ENCODE measurements at places on chromosomes 3 and 15. TPM values are rescaled to one million over a fixed set of nuclear protein-coding genes. Genes with fewer than 3 reads are reported as not detected.
A peak's percentile ranks its signal among the peaks of the same experiment; 100 is the strongest.

The CCK gene
- total RNA-seq, result not detected

The IGSF10 gene
- total RNA-seq, result 1.7 TPM

The DUOXA2 gene
- total RNA-seq, result 0.32 TPM

The CPN2 gene
- not detected for total RNA-seq

The NR2E3 gene
- total RNA-seq, result not detected

The GOLGA8S gene
- total RNA-seq, result not detected

The ALG3 gene
- 167 TPM for total RNA-seq

The SEMA3G gene
- total RNA-seq, result 163 TPM

DNA sequence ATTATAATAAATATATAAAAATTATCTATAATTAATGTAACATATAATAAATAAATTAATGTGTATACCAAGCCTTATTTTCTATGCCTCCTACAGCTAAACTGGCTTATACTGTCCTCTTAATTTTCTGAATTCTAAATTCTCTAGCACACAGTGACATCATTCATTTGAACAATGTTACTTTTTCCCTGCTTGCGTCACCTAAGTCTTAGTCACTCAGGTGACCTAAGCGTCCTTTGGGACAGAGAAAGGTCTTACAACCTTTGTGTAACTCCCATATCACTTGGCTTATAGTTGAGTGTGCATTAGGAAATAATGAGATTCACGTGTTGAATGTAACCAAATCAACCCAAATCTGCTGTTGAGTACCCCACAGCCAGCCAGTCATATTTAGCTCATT lies 48.5 kb upstream of the KCNMB2 start:
- no peaks in the 10 kb centered on the region for H3K36me3 ChIP-seq
- H3K27ac ChIP-seq, result no peak overlapping the region
- H3K27me3 ChIP-seq, result no peaks in the 10 kb centered on the region
- no peak overlapping the region for H3K4me3 ChIP-seq
- no peaks in the 10 kb centered on the region for H3K4me1 ChIP-seq
- DNase-seq, result no peak

GRCh38 chr3:134993011-134993410 lies 198.0 kb downstream of the EPHB1 start:
- no peak overlapping the region for H3K4me3 ChIP-seq
- H3K27ac ChIP-seq, result no peak overlapping the region
- H3K4me1 ChIP-seq, result no peaks in the 10 kb centered on the region
- DNase-seq, result no peak
- H3K27me3 ChIP-seq, result no peaks in the 10 kb centered on the region

GRCh38 chr15:88897456-88898194 lies 2.3 kb upstream of the HAPLN3 start:
- H3K27me3 ChIP-seq, result no peaks in the 10 kb centered on the region
- H3K4me1 ChIP-seq, result peaks cover 3% of the 10 kb centered on the region
- no peak overlapping the region for H3K4me3 ChIP-seq
- peak; percentile 68 for DNase-seq
- peak overlapping the region; percentile 81 for H3K27ac ChIP-seq
- peaks cover 43% of the 10 kb centered on the region for H3K36me3 ChIP-seq

DNA sequence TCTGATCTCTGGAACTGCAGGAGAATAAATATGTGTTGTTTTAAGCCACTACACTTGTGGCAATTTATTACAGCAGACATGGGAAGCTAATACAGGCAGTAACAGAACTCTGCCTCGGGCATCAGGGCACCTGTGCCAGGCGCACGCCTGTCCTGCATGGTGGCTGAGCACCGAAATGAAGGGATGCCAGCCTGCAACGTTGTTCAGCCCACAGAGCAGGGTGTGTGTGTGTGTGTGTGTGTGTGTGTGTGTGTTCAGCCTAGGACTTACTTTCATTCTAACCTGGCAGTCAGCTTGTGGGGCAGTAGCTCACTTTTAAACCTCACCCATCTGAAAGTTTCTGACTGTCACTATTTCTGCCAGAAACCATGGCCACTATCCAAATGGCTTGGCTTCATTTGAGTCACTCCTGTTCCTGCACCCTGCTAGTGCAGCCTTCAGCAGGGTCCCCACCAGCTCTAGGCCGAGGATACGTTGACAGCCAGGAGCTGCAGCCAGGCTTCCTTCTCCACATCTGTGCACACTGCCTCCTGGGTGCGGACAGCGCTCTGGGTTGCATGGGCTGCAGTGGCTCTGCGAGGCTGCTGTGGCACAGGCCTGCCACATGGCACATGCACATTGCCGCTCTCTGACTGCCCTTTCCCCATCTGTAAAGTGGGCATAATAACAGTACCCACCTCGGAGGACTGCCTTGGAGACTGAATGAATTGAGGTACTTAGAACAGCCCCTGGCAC lies 4.5 kb downstream of the UROC1 start:
- no peaks in the 10 kb centered on the region for H3K36me3 ChIP-seq
- H3K4me3 ChIP-seq, result no peak overlapping the region
- H3K4me1 ChIP-seq, result no peaks in the 10 kb centered on the region
- no peak for DNase-seq
- H3K27me3 ChIP-seq, result no peaks in the 10 kb centered on the region

DNA sequence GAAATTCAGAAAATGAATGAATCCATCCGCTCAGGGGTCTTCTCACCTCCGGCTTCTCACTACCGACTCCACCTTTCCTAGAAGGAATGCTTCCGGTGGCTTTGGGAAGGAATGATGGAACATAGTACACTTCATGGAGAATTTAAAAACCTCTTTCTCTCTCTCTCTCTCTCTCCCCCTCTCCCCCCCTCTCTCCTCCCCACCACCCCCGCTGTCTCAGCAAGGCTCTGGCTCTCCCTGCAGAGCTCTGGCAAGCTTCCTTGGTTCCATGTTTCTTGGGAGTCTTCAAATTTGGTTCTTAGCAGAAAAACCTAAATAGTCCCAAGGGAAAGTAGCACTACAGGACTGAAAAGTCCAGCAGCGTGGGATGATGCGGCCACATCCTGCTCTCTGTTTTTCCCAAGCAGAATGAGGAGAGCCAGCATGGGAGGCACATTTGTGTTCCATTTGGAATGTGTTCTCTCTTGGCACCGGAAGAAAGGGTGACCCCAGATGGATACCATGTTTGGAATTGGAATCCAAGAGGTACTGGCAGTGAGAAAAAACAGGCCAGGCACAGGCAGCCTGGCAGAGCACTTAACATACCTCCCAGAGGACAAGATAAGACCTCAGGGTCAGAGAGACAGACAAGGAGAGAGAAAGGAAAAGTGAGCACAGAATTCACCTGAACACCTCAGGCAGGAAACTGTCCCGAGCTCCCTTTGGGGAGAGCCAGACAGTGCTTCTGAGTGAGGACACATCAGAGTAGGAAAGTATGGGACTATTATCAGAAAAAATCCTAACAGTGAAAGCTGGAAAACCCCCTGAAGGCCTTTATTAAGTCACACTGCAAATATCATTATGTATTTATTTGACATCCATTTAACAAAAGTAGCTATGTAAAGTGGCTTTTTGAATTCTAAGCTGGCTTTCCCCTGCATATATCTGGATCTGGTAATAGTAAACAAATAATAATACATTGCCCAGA lies at the start of gene POPDC2:
Gene POPDC2, minus strand, starts transcription at position 116 of the 967 bp plus-strand sequence. CDS start 166 bp downstream, outside the sequence.
- no peaks in the 10 kb centered on the region for H3K36me3 ChIP-seq
- no peak within 1 kb of the TSS for H3K4me3 ChIP-seq
- H3K27me3 ChIP-seq, result no peaks in the 10 kb centered on the region
- H3K4me1 ChIP-seq, result peaks cover 3% of the 10 kb centered on the region
- H3K27ac ChIP-seq, result peak within 1 kb of the TSS; percentile 68
- DNase-seq, result no peak

DNA sequence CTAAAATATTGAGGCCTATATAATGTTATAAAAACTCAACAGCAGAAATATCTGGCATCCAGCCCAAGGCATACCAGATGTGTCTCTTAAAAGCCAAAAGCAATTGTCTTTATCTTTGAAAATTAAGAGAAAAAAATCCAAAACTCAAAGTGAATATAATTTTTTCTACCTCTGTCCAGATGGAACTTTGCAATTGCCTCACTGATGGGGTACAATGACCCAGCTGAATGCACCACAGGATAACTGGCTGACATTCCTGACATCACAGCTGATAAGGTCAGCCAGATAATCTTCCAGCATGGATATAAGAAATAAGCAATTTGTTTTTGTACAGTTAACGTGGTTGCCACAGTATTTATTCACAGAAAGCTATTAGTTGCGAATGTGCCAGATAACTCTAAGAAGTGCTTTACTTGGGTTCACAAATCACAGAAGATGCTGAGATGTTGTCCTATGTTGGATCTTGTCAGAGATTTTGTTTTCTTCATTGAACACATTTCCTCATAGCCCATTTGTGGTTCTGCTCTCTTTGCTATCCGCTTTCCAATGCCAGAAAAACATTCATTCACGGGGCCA lies 566.9 kb upstream of the CCDC54 start:
- H3K36me3 ChIP-seq, result no peaks in the 10 kb centered on the region
- H3K27ac ChIP-seq, result no peak overlapping the region
- H3K4me1 ChIP-seq, result no peaks in the 10 kb centered on the region
- H3K4me3 ChIP-seq, result no peak overlapping the region
- H3K27me3 ChIP-seq, result no peaks in the 10 kb centered on the region

- H3K36me3 ChIP-seq, result no peaks in the 10 kb centered on the region
- peak overlapping the region; percentile 73 for H3K27ac ChIP-seq
Observed at GRCh38 chr3:141094790-141095545, 43.8 kb downstream of the SPSB4 start.

- no peaks in the 10 kb centered on the region for H3K27me3 ChIP-seq
- H3K27ac ChIP-seq, result no peak overlapping the region
- no peaks in the 10 kb centered on the region for H3K36me3 ChIP-seq
- H3K4me1 ChIP-seq, result peaks cover 17% of the 10 kb centered on the region
- H3K4me3 ChIP-seq, result no peak overlapping the region
Observed at GRCh38 chr15:68209735-68210408, 4.7 kb upstream of the CALML4 start.

- no peaks in the 10 kb centered on the region for H3K36me3 ChIP-seq
- H3K27ac ChIP-seq, result no peak overlapping the region
- no peaks in the 10 kb centered on the region for H3K4me1 ChIP-seq
- DNase-seq, result no peak
- H3K27me3 ChIP-seq, result no peaks in the 10 kb centered on the region
Observed at GRCh38 chr3:154089421-154090420, 31.5 kb upstream of the ARHGEF26 start.

GRCh38 chr15:27062951-27063350 lies 92.0 kb downstream of the GABRG3 start:
- no peaks in the 10 kb centered on the region for H3K4me1 ChIP-seq
- no peaks in the 10 kb centered on the region for H3K27me3 ChIP-seq
- H3K4me3 ChIP-seq, result no peak overlapping the region
- no peak overlapping the region for H3K27ac ChIP-seq

DNA sequence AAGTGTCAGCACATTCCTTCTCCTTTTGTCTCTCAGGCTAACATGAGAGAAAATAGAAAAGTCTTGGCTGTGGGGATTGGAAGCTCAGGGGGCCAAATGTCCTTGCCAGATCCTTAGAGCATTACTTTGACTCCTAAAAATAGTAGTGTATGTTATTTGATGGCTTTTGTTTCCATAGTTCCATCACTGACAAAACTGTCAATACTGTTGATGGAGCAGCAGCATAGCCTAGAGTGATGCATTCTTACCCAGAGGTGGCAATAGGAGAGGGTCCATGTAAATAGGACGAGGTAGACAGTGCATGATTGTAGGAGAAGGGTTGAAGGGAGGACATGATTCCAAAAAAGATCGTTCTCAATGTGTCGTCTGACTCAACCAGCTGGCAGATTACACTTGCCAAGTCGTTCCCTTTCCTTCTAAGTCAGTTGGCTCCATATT lies 282.7 kb upstream of the TPRG1 start:
- H3K36me3 ChIP-seq, result peaks cover 7% of the 10 kb centered on the region
- DNase-seq, result peak; percentile 74
- H3K27ac ChIP-seq, result peak overlapping the region; percentile 77
- no peaks in the 10 kb centered on the region for H3K27me3 ChIP-seq
- H3K4me3 ChIP-seq, result no peak overlapping the region

DNA sequence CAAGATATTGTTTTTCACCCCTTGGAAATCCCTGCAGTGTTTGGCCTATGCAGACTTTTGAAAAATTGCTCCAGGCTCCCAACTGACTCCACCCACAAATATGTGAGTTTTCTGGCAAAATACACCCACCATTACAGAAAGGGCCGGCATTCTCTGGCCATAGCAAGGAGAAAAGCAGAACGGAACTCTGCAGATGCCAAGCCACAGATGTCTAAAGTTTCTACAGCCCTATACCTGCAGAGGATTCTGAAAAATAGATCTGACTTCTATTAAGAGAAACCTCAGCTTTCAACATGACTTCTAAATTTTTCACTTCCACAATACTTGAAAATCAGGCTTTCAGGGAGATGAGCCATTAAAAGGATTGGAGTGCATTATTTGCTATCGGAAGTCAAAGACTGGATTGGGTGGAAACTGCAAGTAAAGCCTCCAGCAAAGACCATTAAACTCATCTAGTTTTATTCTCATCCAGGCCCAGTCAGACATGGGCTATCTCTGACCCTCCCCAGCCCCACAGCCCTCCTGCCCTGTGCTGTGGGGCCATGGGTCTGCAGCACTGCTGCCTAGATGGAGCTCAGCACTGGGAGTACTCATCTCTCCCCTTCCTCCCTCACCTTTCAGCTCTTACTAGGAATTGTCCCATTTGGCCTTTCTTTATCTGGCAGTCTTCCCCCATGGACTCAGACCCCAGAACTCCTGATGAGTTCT lies 243.1 kb upstream of the GOLGA6L4 start:
- DNase-seq, result no peak
- H3K4me3 ChIP-seq, result no peak overlapping the region
- H3K36me3 ChIP-seq, result no peaks in the 10 kb centered on the region
- no peaks in the 10 kb centered on the region for H3K27me3 ChIP-seq
- H3K27ac ChIP-seq, result peak overlapping the region; percentile 70
- peaks cover 31% of the 10 kb centered on the region for H3K4me1 ChIP-seq

GRCh38 chr15:67036775-67037555 lies 28.4 kb upstream of the SMAD3 start:
- no peak overlapping the region for H3K4me3 ChIP-seq
- no peaks in the 10 kb centered on the region for H3K36me3 ChIP-seq
- no peak for DNase-seq
- peaks cover 3% of the 10 kb centered on the region for H3K4me1 ChIP-seq
- no peak overlapping the region for H3K27ac ChIP-seq

DNA sequence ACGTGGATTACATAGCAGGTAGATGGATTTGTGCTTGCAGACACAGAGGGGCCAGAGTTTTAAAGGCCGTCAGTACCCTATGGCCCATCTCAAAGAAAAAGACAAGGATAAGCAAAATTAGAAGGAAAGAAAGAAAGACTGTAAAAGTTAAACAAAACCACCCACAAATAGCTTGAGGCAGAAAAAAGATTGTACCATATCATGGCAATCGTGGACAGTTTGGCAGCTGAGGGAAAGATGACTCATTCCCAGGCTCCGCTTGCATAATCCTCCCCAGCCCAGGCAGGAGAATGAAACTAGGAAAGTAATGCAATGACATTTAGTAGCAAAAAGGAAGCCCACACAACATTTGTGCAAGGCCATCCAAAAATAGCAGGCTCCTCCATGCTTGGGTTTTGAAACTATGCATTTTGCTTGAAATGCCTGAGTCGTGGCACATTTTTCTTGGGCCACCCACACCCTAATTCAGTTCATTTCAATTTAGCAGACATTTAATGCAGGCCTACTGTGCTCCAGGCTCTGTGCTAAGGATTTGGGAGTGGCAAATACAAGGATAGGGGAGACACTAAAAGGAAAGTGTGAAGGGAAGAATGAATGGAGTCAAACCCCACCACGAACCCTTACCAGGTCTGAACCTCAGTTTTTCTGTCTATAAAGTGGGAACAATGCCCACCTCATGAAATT lies 40.9 kb upstream of the SMAD3 start:
- peak overlapping the region; percentile 55 for H3K27ac ChIP-seq
- peaks cover 14% of the 10 kb centered on the region for H3K4me1 ChIP-seq
- peak; percentile 55 for DNase-seq
- no peaks in the 10 kb centered on the region for H3K27me3 ChIP-seq

All from ascending aorta (tissue), 2 donors.